Sigmoid colon (tissue), 7 donors: ENCODE measurements at places on chromosomes 4 and X. TPM values are rescaled to one million over a fixed set of nuclear protein-coding genes. Genes with fewer than 3 reads are reported as not detected.

- H3K36me3 ChIP-seq: no peaks in the 10 kb centered on the region
- H3K27me3 ChIP-seq: peaks cover 8% of the 10 kb centered on the region
- no peak overlapping the region for H3K27ac ChIP-seq
- no peak for DNase-seq
- H3K4me3 ChIP-seq: no peak overlapping the region
Measured at GRCh38 chrX:39560271-39560670, 537.5 kb downstream of the BCOR start.

DNA sequence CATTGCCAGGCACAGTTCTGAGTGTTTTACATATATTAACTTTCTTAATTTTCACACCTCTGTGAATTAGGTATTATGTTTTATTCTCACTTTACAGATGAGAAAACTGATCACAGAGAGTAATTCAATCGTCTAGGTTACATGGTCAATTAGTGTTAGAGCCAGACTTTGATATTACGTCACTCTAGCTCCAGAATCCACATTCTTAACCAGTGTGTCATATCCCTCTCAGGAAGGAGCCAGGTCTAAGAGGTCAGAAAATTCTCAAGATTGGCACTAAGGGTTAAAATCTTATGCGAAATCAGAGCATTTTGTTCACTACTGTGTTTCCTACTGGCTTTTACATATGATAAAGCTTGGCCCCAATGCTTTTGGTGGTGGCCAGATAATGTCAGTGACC, 7.4 kb downstream of the DMP1 start:
- no peak for DNase-seq
- no peak overlapping the region for H3K27ac ChIP-seq
- H3K4me3 ChIP-seq: no peak overlapping the region

Gene ING2
- 8.6 TPM for total RNA-seq

Gene LPAR4
- total RNA-seq: 1.2 TPM

- no peaks in the 10 kb centered on the region for H3K36me3 ChIP-seq
- H3K4me1 ChIP-seq: no peaks in the 10 kb centered on the region
- no peak overlapping the region for H3K27ac ChIP-seq
- no peaks in the 10 kb centered on the region for H3K27me3 ChIP-seq
- no peak overlapping the region for H3K4me3 ChIP-seq
Measured at GRCh38 chr4:168600796-168601583, 104.1 kb downstream of the PALLD start.

Gene AVPR2
- 1.1 TPM for total RNA-seq

DNA sequence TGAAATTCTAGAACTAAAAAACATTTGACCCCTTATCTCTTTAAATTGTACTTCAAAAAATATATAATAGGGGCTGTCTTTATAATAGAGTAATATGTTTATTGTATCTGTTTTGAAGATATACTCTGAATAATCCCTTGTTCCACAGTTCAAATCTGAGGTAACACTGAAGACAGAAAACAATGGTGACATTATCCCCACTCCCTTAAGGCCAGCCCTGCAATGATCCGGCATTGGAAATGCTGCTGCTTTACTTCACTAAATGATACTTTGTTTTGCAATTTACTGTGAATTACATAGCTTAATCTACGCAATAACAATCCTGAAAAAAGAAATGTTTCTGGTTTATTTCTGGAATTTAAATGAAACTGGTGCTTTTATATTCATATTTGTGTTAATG, 34.4 kb upstream of the ZFP42 start:
- no peaks in the 10 kb centered on the region for H3K27me3 ChIP-seq
- peaks cover 4% of the 10 kb centered on the region for H3K4me1 ChIP-seq
- H3K36me3 ChIP-seq: no peaks in the 10 kb centered on the region
- no peak for DNase-seq
- H3K4me3 ChIP-seq: no peak overlapping the region

Gene WDR1
- 171 TPM for total RNA-seq

Gene ETDA
- total RNA-seq: not detected

DNA sequence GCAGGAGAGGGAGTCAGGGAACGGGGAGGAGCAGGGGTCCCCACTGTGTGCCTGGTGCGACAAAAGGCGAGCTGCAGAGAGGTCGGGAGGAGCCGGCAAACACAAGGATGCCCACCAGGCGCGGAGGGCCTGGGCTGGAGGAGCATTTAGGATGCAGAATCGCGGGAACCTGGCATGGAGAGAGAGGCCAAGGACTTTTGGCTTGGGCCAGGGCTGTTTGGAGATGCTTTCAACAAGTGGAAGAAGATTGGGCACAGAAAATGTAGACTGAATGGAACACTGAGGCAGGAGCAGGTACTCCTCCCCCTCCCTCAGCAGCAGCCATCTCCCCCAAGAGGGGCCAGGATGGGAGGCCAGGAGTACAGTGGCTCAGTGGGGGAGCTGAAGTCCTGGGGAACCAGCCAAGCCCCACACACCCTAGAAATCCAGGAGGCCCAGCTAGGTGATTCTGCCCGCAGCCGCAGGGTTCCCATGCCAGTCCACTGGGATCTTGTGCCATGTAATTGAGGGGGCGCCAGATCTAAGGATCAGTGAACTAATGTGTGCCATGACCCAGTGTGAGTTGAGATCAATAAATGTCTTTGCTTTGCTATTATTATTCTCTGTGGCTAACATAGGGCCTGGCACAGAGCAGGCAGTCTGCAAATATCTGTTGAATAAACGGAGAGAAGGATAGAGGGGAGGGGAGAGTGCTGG, 1.1 kb upstream of the ABLIM2 start:
- peak overlapping the region; percentile 75 for H3K27ac ChIP-seq
- peaks cover 11% of the 10 kb centered on the region for H3K27me3 ChIP-seq
- no peaks in the 10 kb centered on the region for H3K36me3 ChIP-seq
- no peaks in the 10 kb centered on the region for H3K4me1 ChIP-seq
- H3K4me3 ChIP-seq: peak overlapping the region; percentile 83
- DNase-seq: no peak

Gene HOPX
- total RNA-seq: 42.8 TPM

DNA sequence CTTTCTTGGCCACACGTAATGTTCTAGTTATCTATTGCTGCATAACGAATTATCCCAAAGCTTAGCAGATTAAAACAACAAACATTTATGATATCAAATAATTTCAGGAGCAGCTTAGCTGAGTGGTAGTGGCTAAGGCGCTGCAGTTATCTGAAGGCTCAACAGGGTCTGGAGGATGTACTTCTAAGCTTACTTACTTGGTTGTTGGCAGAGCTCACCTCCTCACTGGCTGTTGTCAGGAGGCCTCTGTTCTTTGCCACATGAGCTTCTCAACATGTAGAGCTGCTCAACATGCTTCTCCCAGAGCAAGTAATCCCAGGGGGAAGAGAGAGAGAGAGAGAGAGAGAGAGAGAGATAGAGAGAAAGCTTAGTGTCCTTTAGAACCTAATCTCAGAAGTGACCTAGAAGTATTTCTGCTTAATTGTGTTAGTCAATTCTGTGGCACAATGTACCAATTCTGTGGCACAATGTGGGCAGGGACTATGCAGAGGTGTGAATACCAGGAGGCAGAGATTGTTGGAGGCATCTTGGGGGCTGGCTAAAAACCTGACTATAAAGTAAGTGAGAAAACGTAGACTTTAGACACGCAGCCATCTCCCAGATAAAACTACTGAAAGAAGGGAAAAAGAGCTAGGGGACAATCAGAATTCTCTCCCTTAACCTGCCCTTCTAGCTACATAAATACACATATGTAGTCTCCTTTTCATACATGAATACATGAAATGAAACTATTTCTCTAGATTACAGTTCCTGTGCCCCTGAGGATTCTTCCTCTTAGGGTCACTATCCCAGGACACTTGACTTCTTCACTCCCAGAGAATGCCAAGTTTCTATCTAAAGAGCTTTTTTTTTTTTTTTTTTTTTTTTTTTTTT, 40.2 kb downstream of the HOPX start:
- H3K36me3 ChIP-seq: no peaks in the 10 kb centered on the region
- H3K4me1 ChIP-seq: peaks cover 23% of the 10 kb centered on the region
- no peak overlapping the region for H3K27ac ChIP-seq
- H3K27me3 ChIP-seq: no peaks in the 10 kb centered on the region

DNA sequence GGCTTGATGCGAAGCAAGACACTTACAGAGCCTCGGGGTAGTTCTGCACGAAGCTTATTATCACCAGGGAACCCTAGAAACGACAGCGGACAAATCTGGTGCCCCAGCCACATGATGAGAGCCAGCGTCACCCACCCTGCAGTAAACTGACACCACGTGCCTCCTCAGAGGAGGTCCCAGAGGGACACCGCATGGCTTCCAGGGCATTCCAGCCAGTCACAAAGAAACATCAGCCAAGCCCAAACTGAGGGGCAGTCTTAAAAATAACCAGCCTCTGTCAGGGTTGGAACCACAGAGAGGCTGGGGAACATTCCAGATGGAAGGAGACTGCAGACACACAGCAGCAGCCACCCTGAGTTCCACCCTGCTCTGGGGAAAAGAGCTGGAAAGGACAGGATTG, 36.6 kb upstream of the HGFAC start:
- H3K4me1 ChIP-seq: no peaks in the 10 kb centered on the region
- H3K27ac ChIP-seq: no peak overlapping the region
- H3K4me3 ChIP-seq: no peak overlapping the region

Gene NLGN3
- 0.99 TPM for total RNA-seq

Gene XAGE2
- not detected for total RNA-seq

Gene LDB2
- 20.2 TPM for total RNA-seq

GRCh38 chrX:150602296-150602695, 33.9 kb downstream of the MTM1 start:
- H3K4me1 ChIP-seq: no peaks in the 10 kb centered on the region
- no peak overlapping the region for H3K27ac ChIP-seq
- no peaks in the 10 kb centered on the region for H3K27me3 ChIP-seq
- no peaks in the 10 kb centered on the region for H3K36me3 ChIP-seq
